Stimulated activated CD8-positive, alpha-beta memory T cell treated with anti-CD3 and anti-CD28 coated beads, Interleukin-15, amount 100 ng/mL, for 24 hours (primary cell): ENCODE measurements at places on chromosomes 1 and 21.

- no peak for DNase-seq
These were observed 39.4 kb downstream of the GLMN start for GRCh38 chr1:92259350-92259749.

DNA sequence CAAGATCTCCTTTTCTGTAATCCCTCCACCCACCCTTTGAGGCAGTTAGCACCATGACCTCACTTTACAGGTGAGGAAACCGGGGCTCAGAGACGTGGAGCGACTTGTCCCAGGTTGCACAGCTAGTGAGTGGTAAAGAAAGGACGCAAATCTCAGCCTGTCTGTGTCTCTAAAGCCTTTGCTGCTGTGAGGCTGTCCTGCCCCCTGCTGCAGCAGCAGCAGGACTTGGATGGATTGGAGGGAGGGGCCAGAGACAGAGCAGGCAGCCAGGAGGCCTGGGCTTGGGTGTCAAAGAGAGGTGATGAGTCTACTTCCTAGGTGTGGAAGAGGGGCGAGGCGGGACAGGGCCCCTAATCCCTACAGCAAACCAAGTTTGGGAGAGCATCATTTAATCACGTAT, 69.6 kb downstream of the PTPRU start:
- DNase-seq: no peak

- DNase-seq: no peak
These were observed 33.1 kb downstream of the LRRC71 start for GRCh38 chr1:156953571-156953970.

- DNase-seq: no peak
These were observed 255.1 kb upstream of the FGGY start for GRCh38 chr1:59041646-59042277.

DNA sequence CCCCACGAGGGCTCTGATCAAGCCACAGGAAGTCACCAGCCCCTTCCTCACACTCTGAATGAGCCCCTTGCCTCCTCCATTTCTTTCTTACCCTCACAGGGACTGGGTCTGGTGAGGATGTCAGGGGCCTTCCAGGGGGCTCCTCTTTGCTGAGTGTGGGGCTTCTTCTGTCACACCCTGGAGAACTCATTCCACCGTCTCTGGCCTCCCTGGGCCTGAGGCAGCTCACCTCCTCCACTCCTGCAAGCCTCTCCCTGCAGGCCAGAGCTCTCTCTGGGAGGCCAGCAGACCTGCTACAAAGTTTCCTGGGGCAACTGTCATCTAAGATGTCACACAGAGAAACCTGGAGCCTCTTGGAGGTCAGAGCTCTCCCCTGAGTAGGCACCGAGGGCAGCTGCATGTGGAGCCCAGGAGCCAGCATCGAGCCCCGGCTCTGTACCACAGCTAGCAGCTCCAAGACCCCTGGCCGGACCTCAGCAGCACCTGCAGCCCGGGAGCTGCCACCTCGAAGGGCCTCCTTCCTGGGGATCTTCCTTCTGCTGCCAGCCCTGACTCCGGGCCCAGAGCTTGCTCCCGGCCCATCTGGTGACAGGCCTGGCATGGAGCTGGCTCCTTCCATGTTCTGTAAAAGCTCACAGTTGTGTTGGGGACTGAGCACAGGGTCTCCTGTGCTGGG, 1.1 kb downstream of the SPOCD1 start:
- DNase-seq: no peak

DNA sequence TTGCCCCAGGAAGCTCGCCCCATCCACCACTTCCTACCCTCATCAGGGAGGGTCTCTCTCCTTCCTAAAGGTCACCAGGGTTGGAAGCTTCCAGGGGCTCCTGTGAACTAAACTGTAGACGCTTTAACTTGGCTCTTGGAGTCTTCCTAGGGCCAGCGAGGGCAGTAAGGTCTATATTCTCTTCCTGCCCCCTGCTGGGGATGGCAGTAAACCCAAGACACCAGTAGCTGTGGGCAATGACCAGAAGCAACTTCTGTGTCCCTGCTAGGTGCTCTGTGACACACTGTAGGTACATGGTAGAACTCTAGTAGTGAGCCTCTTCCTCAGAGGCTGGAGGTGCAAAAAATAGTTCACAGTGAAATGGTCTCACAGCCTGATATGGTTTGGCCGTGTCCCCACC, 30.0 kb downstream of the KCND3 start:
- DNase-seq: no peak

- no peak for DNase-seq
These were observed 42.3 kb downstream of the TCEANC2 start for GRCh38 chr1:54095546-54096226.

DNA sequence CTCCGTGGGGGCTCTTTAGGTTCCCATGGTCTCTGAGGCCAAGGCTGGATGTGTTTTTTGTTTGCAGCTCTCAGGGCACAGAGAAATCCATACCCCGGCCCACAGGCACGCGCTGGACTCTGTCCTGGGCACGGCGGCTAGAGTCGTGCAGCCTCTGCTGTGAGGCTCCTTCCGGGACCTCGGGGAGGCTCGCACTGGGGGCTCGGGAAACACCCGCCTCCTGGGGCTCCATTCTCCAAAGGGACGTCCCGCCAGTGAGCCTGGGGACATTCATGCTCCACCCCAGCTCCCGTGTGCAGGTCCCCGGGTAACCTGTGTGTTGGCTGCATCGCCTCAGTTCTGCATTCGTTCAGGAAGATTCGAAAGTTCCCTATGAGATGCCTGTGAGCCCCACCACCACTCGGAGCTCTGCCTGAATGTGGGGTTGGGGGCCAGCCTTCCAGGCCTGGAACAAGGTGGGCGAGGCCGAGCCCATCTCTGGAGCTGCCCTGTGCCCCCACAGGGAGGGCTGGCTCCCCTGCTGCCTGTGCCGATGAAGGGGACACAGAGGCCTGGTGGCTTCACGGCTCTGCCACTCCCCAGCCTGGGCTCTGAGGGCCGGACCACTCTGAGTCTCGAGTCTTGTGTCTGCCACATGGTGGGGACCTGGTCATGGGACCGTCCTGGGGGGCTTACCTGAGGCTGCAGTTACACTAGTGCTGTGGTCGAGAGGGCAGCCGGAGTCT, 182.0 kb upstream of the ARHGEF16 start:
- DNase-seq: no peak

- DNase-seq: no peak
These were observed 6.0 kb upstream of the LCE1F start for GRCh38 chr1:152768847-152769533.

DNA sequence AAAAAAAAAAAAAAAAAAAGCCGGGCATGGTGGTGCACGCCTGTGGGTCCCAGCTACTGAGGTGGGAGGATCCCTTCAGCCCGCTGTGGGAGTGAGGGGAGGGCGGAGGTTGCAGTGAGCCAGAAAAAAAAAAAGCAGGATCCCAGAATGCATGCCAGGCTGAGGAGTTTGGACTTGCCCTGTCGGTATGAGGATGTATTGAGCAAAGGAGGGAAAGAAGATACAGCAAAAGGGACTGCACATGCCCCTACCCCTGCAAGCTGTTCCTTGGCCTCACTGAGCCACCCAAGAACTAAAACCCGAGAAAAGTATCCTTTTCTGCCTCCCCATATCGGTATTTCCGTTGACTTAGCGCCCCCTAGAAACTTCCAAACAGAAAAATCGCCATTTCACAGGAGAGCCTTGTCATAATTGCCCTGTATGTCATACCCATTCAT, 1.3 kb upstream of the GPATCH4 start:
- no peak for DNase-seq

DNA sequence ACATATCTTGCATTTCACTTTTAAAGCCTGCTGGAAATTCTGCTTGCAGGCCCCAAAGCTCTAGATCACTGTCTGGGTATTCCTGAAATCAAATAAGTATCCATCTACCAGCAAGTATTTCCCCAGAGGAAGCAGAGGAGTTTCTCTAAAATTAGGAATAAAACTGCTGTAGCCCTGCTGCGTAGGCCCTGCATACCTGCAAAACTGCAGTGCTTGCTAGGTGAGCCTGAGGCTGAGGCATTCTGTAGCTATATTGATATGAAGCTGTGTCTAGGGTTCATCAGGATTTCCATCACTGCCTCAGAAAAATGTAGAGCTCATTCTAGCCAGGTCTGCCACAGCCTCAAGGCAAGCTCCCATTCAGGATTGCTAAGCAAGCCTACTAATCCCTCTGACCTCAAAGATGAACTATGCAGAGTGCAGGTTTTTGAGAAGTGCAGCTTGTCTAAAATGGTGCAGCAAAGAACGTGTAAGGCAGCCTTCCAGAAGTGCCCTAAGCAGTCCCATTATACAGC, 28.7 kb downstream of the NPHS2 start:
- no peak for DNase-seq

GRCh38 chr1:9235096-9235459, 504 bp downstream of the H6PD start:
- DNase-seq: no peak

DNA sequence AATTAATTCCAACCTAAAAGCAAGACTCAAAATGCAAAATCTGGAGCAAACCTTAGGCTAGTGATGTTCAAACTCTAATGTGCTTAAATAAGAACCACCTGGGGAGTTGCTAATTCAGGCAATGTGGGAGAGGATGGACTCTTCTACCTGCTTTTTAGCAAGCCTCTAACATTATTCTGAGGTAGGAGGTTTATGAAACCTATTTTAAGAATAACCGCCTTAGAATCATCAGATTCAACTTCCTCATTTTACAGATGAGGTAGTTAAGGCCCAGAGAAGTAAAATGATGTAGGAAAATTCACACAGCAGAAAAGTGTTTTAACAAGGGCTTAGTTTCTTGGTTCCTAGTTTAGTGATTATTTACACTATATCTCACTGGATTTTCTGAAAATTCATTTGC, 8.6 kb upstream of the NTNG1 start:
- no peak for DNase-seq
